Effector memory CD4-positive, alpha-beta T cell (primary cell): ENCODE measurements at places on chromosomes 1 and 21.

DNA sequence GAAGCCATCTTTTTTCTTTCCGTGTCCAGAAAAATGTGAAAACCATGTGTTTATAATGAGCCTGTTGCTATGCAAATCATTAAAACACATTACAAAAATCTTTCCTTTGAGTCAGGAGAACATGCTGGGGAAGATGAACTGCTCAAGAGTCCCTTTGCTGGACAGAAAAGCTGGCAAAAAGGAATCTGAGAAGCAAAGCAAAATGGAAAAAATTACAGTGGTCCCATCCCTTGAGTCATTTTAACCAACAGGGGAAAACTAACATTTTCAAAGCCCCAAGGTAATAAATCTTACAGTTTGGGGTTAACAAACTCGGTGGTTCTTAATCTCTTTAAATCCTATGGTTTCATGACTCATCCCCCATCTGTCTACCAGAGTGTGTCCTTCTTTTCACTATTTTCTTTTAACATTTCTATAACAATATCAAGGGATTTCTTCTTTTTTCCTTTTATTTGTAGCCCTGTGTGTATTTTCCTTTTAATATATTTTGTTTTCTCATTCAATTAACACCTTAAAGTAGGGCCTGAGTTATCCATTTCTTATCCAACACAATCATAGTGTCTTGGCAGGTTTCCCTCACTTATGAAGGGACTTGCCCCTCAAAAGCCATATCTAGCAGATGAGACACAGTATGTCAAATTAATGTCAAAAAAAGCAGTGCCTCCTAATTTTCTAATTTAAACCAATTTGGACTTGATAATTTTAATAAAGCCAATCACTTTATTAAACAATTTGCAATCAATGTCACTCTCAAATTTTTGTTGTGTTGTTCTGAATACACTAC, 105.4 kb downstream of the PTPN14 start:
- no peak for DNase-seq

DNA sequence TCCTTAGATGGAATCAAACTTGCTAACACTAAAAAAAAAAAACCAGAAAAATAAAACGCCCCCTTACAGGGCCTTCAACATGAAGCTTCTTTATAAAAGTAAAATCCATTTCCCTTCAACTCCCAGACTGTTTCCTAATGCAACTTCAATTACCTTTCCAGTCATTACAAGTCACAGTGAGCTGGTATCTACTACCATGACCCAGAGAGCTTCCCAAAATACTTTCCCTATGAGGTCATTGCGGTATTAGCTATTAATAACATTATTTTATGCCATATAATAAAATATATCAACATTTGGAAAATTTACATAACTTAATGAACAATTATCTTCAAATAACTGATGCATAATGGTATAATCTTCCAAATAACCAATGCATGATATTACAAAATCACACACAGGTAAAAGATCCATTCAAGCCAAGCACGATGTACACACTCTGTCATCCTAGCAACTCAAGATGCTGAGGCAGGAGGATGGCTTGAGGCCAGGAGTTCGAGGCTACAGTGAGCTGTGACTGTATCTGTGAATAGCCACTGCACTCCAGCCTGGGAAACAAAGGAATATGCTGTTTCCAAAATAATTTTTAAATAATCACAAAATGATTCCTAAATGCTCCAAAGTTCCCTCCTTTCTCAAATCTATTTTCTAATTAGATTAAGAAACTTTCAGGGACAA, 24.1 kb downstream of the EIF4G3 start:
- DNase-seq: no peak

DNA sequence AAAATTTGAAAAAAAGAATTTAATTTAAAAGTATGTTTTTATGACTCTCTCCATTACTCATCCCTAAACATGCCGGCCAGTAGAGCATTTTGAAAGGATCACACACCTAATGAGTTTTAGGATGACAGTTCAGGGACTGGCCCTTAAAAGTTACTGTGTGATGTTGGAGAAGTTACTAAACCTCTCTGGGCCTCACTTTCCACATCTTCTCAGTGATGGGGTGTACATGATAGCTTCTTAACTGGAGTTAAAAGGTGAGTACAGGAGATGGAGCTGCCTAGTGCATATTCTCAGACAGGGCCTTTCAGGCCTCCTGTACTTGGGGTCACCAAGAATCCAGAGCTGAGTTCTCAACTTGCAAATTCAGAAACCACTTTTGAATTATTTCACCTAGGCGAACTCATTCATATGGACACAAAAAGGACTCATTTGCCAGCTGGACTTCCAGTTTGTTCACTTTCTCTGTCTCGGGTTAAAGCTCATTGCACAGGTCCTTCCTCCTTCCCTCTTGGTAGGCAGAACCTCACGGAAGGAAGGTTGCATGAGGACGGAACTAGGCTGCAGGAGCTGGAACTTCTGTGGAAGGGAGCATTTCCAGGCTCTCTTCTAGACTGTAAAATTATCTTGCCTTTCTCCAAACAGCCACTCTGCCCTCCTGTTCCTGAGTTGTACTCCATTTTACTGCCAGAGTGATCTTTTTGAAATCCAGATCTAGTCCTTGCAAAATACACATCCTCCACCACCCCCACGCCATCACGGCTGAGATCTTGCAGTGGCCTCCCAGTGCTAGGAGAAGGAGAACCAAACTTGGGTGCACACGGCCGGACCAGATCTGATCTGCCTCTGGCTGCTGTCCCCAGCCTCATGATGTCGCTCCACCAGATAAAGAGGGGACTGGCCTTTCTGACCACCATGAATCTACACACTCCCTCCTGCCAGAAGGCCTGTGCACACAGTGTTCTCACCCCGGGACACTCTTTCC, 4.3 kb upstream of the SLC30A1 start:
- DNase-seq: no peak

DNA sequence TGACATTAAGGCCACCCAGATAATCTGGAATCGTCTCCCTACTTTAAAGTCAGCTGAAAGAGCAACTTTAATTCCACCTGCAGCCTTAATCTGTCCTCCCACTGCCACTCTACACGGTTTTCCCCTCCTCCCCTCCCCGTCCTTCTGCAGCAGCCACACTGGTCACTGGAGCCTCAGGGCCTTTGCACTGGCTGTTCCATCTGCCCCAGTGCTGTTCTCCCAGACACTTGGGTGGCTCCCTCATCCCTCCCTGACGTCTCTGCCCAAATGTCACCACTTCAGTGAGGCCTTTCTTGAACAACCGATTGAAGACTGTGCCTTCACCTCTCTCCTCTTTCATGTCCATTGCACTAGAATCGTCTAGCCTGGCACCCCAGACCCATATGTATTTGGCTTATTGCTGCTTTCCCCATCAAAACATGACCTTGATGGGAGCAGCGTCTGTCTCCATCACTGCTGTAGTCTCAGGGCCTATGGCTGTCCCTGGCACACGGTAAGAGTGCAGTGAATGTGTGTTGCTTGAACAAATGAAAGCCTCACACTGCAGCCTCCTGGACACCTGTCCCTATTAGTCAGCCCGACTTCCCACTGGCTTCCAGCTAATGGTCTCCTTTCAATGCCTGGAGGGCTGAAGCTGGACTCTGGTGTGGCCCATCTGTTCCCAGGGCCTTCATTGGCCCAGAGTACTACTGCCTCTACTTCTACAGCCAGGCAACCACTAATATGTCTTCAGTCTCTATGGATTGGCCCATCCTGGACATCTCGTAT, 10.6 kb upstream of the PRDM16 start:
- no peak for DNase-seq

DNA sequence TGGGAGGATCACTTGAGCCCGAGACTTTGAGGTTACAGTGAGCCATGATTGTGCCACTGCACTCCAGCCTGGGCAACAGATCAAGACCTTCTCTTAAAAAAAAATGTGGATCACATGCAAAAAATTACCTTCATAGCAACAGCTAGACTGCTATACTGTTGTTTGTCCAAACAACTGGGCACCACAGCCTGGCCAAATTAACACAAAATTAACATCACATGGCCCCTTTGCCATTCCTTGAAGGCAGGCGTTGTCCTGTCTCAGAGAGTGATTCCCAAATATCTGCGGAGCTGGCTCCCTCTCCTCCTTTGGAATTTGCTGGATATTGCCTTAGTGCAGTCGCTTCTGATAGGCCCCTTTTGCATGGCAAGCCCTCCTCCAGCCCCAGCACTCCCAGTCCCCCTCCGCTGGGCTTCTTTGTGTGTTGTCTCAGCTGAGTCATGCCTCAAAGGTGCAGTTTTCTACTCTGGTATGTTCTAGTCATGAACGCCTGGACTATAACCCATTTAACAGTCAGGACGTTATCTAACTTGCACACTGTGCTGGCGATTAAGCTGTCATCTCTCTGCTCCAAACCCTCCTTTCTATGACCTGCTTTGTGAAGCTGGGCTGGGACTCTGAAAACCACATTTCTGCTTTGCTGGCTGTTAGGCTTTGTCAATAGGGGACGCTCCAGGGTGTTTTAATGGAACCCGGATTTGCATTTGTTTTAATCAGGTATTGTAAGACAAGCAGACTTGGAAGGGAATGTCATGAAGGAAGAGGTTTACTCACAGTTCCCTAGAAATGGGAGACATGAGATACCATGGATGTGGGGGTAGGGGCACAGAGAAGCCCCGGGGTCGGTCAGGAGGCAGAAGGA, 20.1 kb upstream of the HPCAL4 start:
- no peak for DNase-seq

- DNase-seq: no peak
These were observed 10.0 kb downstream of the SCNN1D start for GRCh38 chr1:1290238-1290731.

- DNase-seq: no peak
These were observed 80.7 kb upstream of the DUSP10 start for GRCh38 chr1:221822591-221822990.

GRCh38 chr1:42657201-42657600, 1.0 kb upstream of the PPIH start:
- no peak for DNase-seq

DNA sequence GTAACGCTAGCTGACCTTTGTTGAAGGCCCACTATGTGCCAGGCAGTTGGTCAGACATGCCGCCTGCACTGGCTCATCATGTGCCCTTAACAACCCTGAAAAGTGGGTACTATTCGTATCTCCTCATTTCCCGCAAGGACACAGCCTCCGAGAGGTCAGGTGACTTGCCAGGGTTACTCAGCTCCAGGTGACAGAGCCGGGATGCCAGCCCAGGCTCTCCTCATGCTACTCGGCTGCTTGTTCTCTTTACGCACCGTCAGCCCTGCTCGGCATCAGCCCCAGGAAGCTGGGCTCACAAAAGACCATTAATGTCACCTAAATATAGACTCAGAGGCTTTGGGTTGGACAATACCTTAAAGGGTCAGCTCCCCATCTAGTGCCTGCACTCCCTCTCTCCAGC, 29.0 kb downstream of the GRHL3 start:
- DNase-seq: no peak

GRCh38 chr1:2049225-2049717, 940 bp upstream of the PRKCZ start:
- DNase-seq: no peak

DNA sequence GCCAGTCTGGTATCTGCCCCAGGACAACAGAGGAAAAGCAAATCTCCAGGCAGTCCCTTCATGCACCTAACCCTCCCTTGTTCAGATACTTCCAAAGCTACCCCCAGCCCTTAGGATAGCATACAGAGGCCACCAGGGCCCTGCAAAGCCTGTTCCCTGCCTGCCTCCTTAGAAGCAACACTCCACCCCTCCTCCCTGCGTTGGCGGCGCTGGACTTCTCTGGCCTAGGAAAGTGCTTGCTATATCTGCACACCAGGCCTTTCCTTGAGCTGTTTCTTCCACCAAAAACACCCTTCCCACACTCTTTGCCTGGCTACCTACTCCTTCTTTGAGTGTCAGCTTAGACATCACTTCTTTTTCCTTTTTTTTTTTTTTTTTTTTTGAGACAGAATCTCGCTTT, 61.3 kb downstream of the GRIK3 start:
- DNase-seq: no peak
